ENCODE measurements at places on chromosomes 6 and 20. TPM values are rescaled to one million over a fixed set of nuclear protein-coding genes. Genes with fewer than 3 reads are reported as not detected.

The FAXC gene
- under 0.01 TPM for total RNA-seq

The SRMS gene
- total RNA-seq: not detected

The PTCRA gene
- under 0.01 TPM for total RNA-seq

GRCh38 chr20:25470045-25470444, 62.6 kb downstream of the GINS1 start:
- DNase-seq: no peak

- no peak for DNase-seq
Measured at GRCh38 chr20:62795023-62795761, 1.1 kb upstream of the MRGBP start.

GRCh38 chr20:34008477-34008876, 14.8 kb downstream of the RALY start:
- no peak for DNase-seq

- DNase-seq: peak; percentile 64
Measured at GRCh38 chr20:48657426-48658197, 170.2 kb downstream of the PREX1 start.

DNA sequence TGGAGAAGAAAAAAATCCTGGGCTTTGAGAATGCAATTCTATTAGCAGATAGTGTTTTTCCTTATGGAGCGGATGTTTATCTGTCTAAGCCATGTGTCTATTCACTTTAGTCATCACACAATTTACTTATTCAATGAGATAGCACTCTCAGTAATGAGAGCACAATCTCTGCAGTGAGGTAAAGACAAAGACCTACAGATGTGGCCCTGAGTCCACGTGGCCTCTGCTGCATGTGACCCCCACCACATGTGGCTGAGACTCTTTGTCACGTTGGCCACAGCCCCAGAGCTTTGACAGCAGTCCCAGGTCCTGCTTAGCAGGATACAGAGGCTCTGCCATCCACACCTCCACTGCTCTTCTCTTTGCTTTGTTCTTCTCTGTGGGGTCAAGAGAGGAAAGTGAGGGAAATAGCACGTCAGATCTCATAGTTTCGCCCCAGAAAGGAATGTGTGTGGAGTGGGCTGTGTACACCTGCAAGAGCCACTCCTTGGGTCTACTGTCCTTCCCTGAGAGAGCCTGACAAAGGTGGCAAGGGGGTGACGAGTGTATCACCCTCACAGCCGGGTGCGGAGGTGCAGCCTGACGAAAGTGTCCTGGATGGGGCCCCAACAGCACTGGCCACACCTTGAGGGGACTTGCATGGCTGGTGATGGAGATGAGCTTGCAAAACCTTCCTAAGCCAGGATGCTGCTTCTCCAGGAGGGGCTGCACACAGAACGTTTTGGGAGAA, 40.7 kb downstream of the ZNF831 start:
- DNase-seq: no peak

GRCh38 chr6:71383901-71384489, 95.4 kb downstream of the OGFRL1 start:
- DNase-seq: no peak

GRCh38 chr6:154448448-154449096, 61.9 kb downstream of the CNKSR3 start:
- no peak for DNase-seq

GRCh38 chr6:75906871-75907270, 157.8 kb downstream of the MYO6 start:
- no peak for DNase-seq

DNA sequence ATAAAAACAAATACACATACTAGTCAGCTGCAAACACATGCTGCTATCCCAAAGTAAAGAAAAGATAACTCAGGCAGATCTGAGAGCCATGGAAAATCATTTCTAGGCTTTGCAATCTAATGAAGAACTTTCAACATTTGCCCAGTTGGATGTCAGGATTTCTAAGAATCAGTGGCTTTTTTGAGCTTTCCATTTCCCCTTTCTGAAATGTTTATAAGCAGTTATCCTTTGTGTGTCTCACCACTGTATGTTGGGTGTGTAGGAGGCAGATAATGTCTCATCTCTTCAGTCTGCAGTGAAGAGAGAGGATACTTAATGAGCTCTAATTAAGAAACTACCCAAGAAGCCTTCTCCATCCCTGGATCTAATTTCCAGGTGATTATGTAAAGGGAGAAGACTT, 43.6 kb downstream of the RGS17 start:
- no peak for DNase-seq
